ENCODE measurements at places on chromosomes 2 and 18.

DNA sequence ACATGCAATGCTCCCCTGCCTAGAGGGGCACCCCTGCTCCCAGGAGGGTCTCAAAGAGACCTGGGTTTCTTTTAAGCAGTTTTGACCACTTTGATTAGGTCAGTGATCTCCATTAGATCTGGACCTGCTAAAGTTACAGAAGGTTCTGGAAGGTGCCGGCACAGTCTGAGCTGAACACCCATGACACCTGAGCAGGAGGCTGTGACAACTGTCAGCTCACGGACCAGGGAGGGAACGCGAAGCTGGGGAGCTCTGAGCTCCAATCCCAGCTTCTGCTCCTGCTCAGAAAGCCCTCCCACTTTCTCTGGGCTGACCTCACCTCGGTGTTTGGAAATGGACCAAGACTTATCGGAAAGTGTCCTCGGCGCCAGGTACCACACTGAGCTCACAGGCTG, 113.8 kb downstream of the NFATC1 start:
- DNase-seq, result no peak

- no peak for DNase-seq
Measured at GRCh38 chr2:181231151-181231550, 226.0 kb upstream of the ITGA4 start.

- no peak for DNase-seq
Measured at GRCh38 chr18:37565977-37566478, 430 bp upstream of the CELF4 start.

GRCh38 chr2:67251741-67252140, 145.4 kb upstream of the ETAA1 start:
- no peak for DNase-seq

DNA sequence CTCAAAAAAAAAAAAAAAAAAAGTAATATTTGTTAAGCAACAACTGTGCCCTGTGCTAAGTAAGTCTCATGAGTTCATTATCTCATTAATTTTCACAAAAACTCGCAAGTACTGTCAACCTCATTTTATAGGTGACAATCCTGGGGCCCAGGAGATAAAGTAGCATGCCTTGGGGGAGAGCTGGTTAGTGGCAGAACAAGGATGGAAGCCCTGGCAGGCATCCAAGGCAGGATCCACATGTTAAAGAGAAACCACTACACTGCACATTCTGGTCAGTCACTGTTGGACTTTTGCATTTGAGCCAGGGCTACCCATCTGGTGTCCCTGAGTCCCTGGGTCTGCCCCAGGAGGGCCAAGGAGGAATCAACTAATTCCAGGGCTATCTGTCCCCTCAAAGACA, 54.6 kb downstream of the ZFP36L2 start:
- no peak for DNase-seq

GRCh38 chr18:37584952-37585695, 19.5 kb upstream of the CELF4 start:
- no peak for DNase-seq

DNA sequence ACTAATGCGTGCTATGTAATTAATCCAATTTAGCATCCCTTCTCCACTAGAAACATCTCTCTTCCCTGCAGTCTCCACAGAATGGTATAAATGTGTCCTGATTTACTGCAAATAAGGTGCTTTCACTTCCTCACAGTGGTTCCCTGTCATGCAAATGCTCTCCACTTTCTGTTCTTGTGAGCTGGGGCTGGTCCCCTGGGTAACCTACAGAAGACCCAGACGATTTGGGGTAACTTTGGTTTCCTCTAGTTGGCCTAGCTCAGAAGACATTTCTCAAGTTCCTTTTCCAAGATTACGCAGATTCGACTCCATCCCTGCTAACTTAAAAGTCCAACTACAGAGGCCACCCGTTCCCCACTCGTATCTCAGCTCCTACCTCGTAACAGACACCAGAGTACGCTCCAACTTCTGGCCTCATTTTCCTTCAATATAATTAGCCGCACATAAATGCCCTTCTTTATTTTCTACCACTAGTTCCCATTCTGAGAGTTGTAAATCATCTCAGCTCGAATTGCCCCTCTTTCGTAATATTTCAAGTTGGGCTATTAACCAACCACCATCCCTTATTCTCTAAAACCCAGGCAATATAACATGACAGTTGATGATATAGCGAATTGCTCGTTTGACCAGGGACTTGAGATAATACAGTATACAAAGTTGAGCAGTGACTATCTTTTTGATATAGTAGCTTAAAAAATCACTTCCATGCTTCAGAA, 28.8 kb upstream of the NEDD4L start:
- no peak for DNase-seq

DNA sequence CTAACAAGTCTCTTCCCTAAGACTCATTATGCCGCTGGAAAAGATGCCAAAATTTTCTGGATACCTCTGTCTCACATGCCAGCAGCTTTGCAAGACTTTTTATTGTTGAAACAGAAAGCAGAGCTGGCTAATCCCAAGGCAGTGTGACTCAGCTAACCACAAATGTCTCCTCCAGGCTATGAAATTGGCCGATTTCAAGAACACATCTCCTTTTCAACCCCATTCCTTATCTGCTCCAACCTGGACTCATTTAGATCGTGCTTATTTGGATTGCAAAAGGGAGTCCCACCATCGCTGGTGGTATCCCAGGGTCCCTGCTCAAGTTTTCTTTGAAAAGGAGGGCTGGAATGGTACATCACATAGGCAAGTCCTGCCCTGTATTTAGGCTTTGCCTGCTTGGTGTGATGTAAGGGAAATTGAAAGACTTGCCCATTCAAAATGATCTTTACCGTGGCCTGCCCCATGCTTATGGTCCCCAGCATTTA, 26.3 kb downstream of the DHRS9 start:
- no peak for DNase-seq

GRCh38 chr2:240956935-240957655, 41.3 kb upstream of the SNED1 start:
- no peak for DNase-seq

GRCh38 chr18:10878703-10879102, 270.7 kb downstream of the PIEZO2 start:
- DNase-seq, result no peak

GRCh38 chr2:235666213-235666781, 172.5 kb downstream of the AGAP1 start:
- DNase-seq, result no peak

GRCh38 chr18:78737006-78737915, 242.4 kb upstream of the SALL3 start:
- DNase-seq, result no peak

DNA sequence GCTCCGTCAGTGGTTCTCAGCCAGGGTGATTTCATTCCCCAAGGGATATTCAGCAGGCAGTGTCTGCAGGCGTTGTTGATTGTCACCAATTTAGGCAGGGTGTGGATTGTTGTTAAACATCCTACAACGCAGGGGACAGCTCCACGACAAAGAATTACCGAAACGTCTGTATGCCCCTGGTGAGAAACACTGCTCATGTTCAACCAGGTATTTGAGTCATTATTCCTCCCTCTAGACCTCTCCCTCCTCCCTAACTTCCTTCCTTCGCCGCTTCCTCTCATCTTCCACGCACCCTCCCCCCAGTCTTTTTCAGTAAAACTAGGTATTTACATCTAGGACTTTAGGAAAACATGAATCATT, 50.8 kb downstream of the NCK2 start:
- no peak for DNase-seq

DNA sequence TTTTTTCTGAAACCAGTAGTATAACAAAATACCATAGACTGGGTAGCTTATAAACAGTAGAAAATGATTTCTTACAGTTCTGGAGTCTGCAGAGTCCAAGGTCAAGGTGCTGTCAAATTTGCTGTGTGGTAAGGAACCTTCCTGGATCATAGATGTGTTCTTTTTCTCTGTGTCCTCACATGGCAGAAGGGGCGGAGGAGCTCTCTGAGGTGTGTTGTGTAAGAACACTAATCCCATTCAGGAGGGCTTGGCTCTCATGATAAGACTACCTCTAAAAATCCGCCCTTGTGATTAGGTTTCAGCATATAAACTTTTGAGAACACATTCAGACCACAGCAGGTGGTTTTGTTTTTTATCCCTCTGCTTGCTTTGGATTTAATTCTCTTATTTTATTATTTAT, 25.7 kb downstream of the ANKRD62 start:
- no peak for DNase-seq

Measured in stimulated activated CD8-positive, alpha-beta memory T cell treated with anti-CD3 and anti-CD28 coated beads, Interleukin-4, amount 100 ng/mL, for 1 hour (primary cell).